ENCODE measurements at places on chromosomes 5 and 9. TPM values are rescaled to one million over a fixed set of nuclear protein-coding genes. Genes with fewer than 3 reads are reported as not detected.

DNA sequence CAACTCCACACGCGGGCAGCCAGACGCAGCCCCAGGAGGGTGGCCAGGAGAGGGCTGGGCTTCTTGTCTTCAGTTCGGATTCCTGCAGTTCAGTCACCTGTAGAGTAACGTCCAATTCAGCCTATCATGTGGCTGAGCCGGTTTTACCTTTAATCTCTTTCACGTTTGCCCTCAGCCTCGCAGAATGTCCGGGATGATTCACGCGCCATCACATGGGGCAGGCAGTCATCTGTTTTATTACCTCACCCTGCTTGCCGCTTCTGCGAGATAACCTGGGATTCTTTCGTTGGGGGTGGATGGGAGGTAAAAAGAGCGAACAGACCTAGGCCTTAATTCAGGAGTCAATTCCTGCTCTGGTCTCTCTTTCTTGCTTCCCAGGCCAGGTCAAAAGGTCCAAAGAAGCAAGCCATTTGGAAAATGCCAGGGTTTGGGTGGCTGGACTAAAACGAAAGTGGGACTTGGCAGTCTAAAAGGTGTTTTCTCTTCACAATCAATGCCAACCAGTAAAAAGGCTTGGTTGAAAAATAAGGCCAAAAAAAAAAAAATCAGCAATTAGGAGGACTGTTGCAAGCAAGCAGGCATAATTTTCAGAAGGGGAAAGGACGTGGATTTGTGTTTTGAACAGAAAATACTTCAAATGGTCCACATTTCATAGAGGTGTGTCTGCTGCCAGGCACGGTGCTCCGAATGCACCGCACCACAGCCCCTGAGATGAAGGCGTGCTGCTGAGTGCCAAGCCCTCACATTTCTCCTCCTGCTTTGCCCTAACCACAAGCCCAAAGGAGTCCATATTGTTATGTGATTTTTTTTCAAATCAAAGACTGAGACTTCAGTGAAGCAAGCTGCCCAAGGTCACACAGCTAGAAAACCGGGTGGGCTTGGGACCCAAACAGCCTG is 2.8 kb upstream of the WWC1 start:
- H3K4me3 ChIP-seq = no peak overlapping the region
- DNase-seq = no peak
- H3K27ac ChIP-seq = peak overlapping the region; percentile 2
- peaks cover 21% of the 10 kb centered on the region for H3K4me1 ChIP-seq
- no peaks in the 10 kb centered on the region for H3K36me3 ChIP-seq

DNA sequence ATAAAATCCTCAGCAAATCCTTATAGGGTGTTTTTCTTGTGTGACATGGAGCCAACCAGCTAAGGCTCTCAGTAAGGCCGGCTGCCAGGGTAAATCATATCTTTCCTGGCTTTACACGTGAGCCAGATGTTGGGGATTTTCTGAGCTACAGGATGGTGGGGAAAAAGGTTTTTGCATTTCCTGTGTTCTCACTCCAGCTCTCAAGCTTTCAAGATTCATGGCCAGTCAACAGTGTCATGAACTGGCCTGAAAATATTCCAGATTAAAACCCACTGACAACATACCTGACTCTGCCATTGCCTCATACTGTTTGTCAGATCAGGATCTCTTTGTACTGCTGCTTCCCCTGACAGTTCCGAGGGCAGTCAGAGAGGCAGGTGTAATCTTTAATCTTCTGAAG is 306.9 kb downstream of the GLIS3 start:
- H3K27ac ChIP-seq = no peak overlapping the region
- H3K4me3 ChIP-seq = no peak overlapping the region
- H3K27me3 ChIP-seq = no peaks in the 10 kb centered on the region
- H3K4me1 ChIP-seq = no peaks in the 10 kb centered on the region
- DNase-seq = no peak
- H3K36me3 ChIP-seq = no peaks in the 10 kb centered on the region

The ACTBL2 gene
- total RNA-seq = not detected

DNA sequence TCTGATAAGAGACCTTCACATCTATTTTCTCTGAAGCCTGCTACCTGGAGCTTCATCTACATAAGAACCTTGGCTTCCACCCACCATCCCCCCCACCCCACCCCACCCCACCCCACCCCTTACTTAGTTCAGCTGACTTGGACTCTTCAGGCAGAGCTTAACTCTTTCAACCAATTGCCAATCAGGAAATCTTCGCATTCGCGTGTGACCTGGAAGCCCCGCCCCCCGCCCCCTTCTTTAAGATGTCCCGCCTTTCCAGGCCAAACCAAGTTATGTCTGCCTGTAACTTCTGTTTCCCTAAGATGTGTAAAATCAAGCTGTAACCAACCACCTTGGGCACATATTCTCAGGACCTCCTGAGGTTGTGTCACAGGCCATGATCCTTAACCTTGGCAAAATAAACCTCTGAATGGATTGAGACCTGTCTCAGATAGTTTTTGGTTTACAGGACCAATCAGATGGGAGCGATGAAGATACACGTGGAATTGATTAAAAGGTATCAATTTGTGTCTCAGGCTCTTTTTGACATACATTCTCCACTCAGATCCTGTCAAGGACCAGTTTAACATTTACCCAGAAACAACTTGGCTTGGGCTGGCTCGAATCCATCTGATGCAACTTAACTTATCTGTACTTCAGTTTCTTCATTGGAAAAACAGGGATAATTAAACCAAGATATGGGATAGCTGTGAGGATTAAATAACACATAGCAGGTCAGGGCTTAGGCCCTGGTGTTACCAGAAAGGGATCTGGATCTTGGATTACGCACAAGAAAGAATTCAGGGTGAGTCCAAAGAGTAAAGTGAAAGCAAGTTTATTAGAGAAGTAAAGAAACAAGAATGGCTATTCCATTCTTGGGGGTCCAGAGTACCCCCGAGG is 43.6 kb downstream of the GALNT12 start:
- H3K27ac ChIP-seq = no peak overlapping the region
- H3K4me3 ChIP-seq = no peak overlapping the region
- no peaks in the 10 kb centered on the region for H3K36me3 ChIP-seq
- no peaks in the 10 kb centered on the region for H3K4me1 ChIP-seq
- no peak for DNase-seq

DNA sequence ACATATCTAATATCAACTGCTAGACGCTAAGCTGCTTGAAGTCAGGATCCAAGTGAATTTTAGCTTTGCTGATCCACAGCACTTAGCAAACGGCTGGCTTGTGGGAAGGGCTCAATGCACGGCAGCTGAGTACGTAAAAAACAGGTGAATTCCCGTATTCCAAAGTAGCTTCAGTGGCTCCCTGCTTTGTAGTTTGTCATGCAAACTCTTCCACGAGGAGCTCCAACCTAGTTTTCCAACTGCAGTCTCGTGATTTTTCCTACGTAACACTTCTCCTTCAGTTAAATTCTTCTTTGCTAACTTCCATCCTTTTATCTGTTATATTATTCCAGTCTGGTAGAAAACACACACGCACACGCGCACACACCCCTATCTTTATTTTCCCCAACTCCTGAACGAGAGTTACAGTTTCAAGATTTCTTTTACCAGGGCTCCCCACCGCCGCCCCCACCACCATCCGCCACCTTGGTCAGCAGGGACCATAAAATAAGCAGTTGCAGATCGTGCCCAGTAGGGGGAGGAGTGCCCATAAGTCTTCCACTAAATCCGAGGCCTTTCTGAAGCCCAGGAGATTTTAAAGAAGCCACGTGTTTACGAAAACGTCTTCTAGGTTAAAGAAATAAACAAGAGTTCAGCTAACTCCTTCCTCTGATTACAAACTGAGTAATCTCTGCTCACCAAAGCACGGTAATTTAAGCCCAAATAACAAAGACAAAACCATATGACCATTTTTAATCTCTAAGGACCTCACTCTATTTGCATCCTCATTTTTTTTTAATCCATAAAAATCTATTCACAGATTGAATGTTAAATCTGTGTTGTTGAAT is 34.8 kb upstream of the TRIO start:
- H3K4me1 ChIP-seq = no peaks in the 10 kb centered on the region
- H3K4me3 ChIP-seq = no peak overlapping the region
- DNase-seq = peak; percentile 61

- H3K27me3 ChIP-seq = no peaks in the 10 kb centered on the region
- H3K4me3 ChIP-seq = no peak overlapping the region
- H3K36me3 ChIP-seq = peaks cover 7% of the 10 kb centered on the region
Measured at GRCh38 chr5:172224996-172225395, 31.0 kb downstream of the EFCAB9 start.

DNA sequence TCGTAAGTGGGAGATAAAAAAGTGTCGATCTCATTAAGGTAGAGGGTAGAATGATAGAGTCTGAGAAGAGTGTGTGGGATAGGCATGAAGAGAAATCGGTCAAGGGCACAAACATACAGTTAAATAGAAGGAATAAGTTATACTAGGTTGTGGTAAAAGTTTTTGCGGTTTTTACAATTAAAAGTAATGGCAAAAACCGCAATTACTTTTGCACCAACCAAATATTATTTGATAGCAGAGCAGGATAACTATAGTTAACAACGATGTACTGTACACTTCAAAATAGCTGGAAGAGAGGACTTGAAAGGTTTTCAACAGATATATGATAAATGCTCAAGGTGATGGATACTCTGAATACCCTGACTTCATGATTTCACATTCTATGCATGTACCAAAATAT is 135.8 kb upstream of the CDH12 start:
- no peak overlapping the region for H3K27ac ChIP-seq
- H3K4me3 ChIP-seq = no peak overlapping the region
- no peaks in the 10 kb centered on the region for H3K36me3 ChIP-seq
- no peak for DNase-seq
- H3K4me1 ChIP-seq = no peaks in the 10 kb centered on the region

The ECM2 gene
- total RNA-seq = 102 TPM

The UBE2QL1 gene
- 32.5 TPM for total RNA-seq

GRCh38 chr9:136703276-136703860 is 9.0 kb upstream of the DIPK1B start:
- H3K36me3 ChIP-seq = no peaks in the 10 kb centered on the region
- no peaks in the 10 kb centered on the region for H3K4me1 ChIP-seq
- no peak for DNase-seq
- peaks cover 3% of the 10 kb centered on the region for H3K27me3 ChIP-seq
- no peak overlapping the region for H3K27ac ChIP-seq
- no peak overlapping the region for H3K4me3 ChIP-seq

DNA sequence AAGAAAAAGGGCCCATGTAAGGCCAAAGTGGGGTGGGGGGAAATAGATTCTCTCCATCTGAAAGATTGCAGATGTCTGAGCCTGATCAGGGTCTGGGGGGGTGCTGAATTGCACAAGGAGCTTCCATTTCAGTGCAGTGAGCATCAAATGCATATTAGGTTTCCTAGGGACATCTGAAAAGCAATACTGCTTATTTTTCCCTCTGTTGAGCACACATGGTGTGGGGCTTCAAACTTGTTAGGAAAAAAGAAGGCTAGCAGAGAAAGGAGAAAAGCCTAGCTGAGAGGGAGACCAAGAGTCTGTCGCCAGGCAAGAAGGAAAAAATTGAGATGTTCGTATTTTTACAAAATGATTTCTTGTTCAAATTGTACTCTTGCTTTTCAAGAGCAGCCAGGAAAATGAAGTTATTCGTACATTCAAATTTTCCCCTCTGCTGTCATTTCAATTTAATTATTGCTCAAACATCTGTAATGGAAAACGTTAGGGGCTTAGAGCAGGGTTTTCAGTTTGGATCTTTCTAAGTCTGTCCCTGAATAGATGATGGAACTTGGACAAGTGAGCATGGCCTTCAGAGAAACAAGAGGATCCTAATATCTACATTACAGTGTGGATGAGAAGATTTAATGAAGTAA is 191.9 kb upstream of the GAS1 start:
- H3K4me3 ChIP-seq = no peak overlapping the region
- no peak overlapping the region for H3K27ac ChIP-seq
- H3K4me1 ChIP-seq = no peaks in the 10 kb centered on the region
- no peaks in the 10 kb centered on the region for H3K36me3 ChIP-seq
- no peaks in the 10 kb centered on the region for H3K27me3 ChIP-seq

DNA sequence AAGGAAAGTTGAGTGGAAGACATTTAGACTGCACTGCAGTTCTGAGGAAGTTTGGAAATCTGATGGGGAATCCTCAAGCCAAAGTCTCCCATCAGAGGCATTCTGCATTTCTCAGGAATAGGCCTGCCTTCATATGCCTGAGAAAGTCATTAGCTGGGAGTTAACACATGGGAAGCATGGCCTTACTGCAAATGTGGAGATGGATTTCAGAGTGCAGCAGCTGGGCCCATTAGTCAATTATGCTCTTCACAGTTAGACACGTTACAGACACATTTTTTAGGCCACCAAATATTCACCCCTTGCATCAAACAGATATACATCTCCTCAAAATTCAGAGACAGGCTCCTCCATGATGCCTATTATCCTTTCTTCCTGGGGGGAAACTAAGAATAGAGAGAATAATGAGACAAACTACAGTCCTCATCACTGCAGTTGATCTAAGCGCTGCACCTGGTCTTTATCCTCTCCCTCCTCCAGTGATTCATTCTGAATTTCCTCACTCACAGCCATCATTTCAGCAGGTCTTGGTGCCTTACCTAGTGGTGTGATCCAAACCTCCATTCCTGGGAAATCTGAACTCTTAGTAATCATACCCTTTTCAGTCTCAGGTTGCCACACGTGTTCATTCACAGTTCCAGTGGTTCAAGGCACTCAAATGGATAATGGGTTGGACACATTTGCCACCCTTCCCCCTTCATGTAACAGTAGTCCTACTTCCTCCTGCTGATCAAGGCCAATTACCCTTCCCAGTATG is 47.9 kb upstream of the PPP2CA start:
- no peaks in the 10 kb centered on the region for H3K36me3 ChIP-seq
- H3K4me1 ChIP-seq = no peaks in the 10 kb centered on the region
- DNase-seq = peak; percentile 12
- H3K4me3 ChIP-seq = no peak overlapping the region

DNA sequence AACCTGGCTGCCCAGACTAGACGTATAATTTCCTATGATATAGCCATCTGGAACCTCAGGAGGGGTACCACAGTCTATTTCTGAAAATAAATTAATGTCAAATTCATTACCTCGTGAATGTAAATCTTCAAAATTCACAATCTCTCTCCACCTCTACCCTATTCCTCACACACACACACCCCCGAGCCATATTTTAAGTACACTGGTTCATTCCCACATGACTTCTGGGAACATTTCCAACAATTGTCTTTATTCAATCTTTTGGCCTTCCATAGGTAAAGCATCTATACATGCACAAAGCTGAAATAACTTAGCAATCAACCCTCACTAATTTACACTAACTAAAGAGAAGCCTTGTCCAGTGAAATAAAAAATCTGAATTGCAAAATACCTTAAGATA is 32.7 kb downstream of the SUSD1 start:
- H3K4me3 ChIP-seq = no peak overlapping the region
- no peaks in the 10 kb centered on the region for H3K27me3 ChIP-seq
- H3K36me3 ChIP-seq = peaks cover 11% of the 10 kb centered on the region
